ENCODE measurements at places on chromosomes 7 and 10.

DNA sequence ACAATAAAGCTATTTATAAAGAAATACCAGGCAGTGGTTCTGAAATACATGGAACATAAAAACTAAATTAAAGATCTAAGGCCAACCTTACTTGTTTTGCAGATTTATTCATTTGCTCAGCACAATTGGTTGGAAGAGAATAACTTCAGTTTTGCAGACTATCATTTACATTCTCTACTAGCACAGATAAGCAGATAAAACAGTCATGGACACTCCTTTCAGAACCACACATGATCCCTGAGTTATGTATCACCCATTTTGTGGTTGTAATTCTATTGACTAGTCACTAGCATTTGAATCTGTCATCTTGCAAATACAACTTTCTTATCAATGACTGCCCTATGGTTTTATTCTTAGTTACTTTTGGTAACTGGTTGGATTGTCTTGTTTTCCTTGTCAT is 45.1 kb downstream of the PRKAR2B start:
- no peaks in the 10 kb centered on the region for H3K27me3 ChIP-seq
- peaks cover 9% of the 10 kb centered on the region for H3K4me1 ChIP-seq
- no peak for DNase-seq
- H3K36me3 ChIP-seq = no peaks in the 10 kb centered on the region
- no peak overlapping the region for H3K27ac ChIP-seq

GRCh38 chr7:132575982-132576720 is at the start of gene PLXNA4:
PLXNA4 (minus strand) TSS chr7:132576470; CDS start chr7:132508693, 67,777 bp downstream.
- H3K27me3 ChIP-seq = peaks cover 46% of the 10 kb centered on the region
- no peak for DNase-seq
- no peak within 1 kb of the TSS for H3K4me3 ChIP-seq
- H3K27ac ChIP-seq = no peak within 1 kb of the TSS
- no peaks in the 10 kb centered on the region for H3K36me3 ChIP-seq
- H3K4me1 ChIP-seq = no peaks in the 10 kb centered on the region

- H3K27me3 ChIP-seq = no peaks in the 10 kb centered on the region
- H3K36me3 ChIP-seq = no peaks in the 10 kb centered on the region
- H3K4me1 ChIP-seq = no peaks in the 10 kb centered on the region
- DNase-seq = no peak
Measured at GRCh38 chr7:31066516-31067130, 14.5 kb downstream of the ADCYAP1R1 start.

DNA sequence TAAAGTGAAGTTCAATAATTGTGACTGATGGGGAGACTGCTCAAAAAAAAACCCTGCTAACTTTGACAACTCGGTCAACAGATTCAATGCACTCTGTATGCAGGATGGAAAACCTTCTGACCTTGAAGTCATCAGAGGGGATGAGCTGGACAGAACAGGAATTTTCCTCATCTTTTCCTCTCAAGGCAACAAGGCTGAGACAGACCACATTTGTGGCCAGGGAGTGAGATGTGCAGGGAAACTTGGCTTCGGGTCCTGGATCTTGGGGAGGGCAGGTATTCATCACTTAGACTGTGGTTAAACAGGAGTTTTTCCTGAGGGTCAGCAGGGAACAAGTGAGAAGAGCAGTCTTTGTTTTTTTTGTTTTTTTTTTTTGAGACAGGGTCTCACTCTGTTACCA is 100.6 kb downstream of the BAMBI start:
- peaks cover 7% of the 10 kb centered on the region for H3K4me1 ChIP-seq
- no peak overlapping the region for H3K27ac ChIP-seq
- H3K36me3 ChIP-seq = no peaks in the 10 kb centered on the region
- H3K4me3 ChIP-seq = no peak overlapping the region
- H3K27me3 ChIP-seq = no peaks in the 10 kb centered on the region

DNA sequence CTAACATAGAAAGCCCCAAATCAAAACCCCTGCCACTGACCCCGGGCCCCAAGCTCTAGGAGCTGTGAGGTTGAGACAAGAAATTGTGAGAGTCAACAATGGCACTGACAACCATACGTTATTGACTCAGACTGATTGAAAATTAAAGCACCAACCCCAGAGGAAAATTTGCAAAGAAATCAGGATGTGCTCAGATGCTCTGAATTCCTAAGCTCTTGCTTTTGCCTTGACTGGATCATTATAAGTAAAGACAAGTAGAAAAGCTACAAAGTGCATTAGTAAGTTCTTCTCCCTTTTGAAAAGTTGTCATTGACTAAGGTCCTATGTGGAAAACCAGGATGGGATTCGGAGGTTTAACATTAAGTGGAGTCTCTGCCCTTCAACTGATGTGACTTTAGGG is 130.2 kb downstream of the SAMD9 start:
- no peak for DNase-seq
- H3K4me3 ChIP-seq = no peak overlapping the region
- no peaks in the 10 kb centered on the region for H3K27me3 ChIP-seq
- no peak overlapping the region for H3K27ac ChIP-seq
- no peaks in the 10 kb centered on the region for H3K36me3 ChIP-seq

DNA sequence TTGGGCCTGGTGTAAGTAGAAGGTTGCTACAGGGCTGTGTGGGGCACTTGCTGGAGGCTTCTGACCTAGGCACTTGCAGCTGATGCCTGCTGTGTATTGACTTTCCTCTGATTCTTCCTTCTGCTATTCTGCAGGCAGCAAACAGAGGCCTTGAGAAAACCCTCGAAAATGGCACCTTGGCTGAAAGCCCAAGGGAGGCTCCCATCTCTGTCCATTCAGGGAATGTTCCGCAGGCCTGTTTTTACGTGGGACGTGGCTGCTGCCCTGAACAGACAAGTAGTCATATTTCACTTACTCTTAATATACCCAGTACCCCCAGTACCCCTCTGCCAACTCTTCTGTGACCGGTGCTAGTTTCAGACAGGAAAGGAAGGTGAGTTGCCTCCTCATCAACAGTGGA is 664.7 kb downstream of the INHBA start:
- H3K27ac ChIP-seq = no peak overlapping the region
- no peak for DNase-seq
- H3K4me1 ChIP-seq = no peaks in the 10 kb centered on the region

DNA sequence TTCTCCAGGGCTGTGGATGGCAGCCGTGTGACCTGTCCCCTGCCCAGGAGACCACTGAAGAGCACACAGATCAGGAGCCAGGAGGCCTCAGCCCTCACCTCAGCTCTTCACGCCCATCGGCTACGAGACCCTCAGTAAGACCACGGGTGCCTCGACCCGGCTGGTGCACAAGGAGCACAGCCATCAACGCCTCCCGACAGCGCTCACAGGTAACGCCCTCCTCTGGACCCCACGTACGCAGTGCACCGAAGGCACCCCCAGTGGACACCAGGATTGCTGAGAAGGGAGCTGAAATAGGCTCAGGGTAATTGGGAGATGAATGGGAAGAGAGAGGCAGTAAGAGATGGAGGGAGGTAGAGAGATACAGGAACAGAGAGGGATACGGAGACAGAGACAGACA is 291.3 kb downstream of the WDR37 start:
- no peaks in the 10 kb centered on the region for H3K27me3 ChIP-seq
- DNase-seq = no peak
- H3K4me3 ChIP-seq = no peak overlapping the region
- no peaks in the 10 kb centered on the region for H3K36me3 ChIP-seq
- no peak overlapping the region for H3K27ac ChIP-seq

DNA sequence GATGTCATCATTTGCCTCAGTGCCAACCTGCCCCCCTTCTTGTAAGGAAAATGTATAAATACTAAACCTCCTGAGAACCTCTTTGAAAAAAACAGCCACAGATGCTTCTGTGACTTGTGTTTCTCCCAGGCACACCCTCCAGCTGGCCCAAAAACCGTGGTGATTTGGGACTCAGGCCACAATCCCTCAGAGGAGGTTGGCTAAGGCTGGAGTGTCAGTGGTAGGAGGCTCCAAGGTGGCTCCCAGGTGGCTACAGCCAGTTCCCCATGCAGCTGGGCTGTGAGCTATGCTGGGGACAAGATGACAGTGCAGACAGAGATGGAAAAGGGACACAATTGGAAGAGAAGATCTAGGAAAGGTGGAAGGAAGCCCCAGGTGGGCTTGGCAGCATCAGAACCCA is 104.7 kb downstream of the CPXM2 start:
- no peak for DNase-seq

GRCh38 chr10:114519306-114519669 is 115.0 kb upstream of the AFAP1L2 start:
- no peaks in the 10 kb centered on the region for H3K27me3 ChIP-seq
- H3K4me3 ChIP-seq = no peak overlapping the region
- H3K36me3 ChIP-seq = no peaks in the 10 kb centered on the region

DNA sequence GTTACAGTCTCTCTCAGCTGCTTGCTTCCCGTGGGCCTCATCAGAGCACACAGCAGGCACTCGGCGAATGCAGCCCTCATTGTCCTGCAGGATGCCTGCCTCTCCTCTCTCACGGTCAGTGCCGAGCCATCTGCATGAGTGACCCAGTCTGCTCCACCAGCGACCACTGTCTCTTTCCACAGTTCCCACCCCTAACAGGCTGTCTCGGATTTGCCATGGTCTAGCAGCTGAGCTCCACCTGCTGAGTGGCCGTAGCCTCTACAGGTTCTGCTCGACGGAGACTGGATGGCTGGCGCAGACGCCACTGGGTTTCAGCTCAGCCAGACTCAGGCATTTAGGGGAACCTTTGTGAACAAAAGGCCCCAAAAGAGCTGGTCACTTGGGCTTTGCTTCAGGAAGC is 209.4 kb upstream of the FOXK1 start:
- no peak for DNase-seq
- no peak overlapping the region for H3K27ac ChIP-seq
- H3K36me3 ChIP-seq = no peaks in the 10 kb centered on the region
- H3K27me3 ChIP-seq = no peaks in the 10 kb centered on the region
- no peaks in the 10 kb centered on the region for H3K4me1 ChIP-seq
- H3K4me3 ChIP-seq = no peak overlapping the region

DNA sequence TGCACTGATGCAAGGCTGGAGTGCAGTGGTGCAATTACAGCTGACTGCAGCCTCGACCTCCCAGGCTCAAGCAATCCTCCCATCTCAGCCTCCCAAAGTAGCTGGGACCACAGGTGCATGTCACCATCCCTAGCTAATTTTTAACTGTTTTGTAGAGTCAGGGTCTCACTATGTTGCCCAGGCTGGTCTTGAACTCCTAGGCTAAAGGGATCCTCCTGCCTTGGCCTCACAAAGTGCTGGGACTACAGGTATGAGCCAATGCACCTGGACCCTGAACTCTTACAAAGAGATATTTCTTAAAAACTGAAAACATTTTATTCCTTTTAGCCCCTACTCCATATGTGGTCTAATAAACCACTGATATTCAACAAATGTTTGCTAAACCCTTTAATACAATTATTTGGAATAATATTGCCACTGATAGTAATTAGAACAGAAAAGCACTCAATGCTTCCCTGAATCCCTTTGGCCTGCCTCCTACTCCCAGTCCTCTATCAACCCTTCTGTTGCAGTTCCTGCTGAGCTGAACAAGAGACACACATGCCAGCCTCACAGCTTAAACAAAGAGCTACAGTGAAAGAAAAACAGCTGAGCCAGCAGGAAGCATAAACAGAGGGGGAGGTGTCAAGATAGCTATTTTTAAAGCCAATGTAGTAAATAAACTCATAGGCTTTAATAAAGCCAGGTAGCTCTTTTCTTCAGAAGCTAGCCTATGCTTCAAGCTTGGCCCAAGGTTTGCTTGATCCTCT is 7.0 kb upstream of the GNAI1 start:
- no peaks in the 10 kb centered on the region for H3K36me3 ChIP-seq
- H3K27me3 ChIP-seq = no peaks in the 10 kb centered on the region
- no peak overlapping the region for H3K27ac ChIP-seq
- no peak for DNase-seq
- H3K4me1 ChIP-seq = peaks cover 7% of the 10 kb centered on the region

- H3K4me3 ChIP-seq = no peak overlapping the region
- H3K27ac ChIP-seq = no peak overlapping the region
- H3K4me1 ChIP-seq = no peaks in the 10 kb centered on the region
- no peak for DNase-seq
Measured at GRCh38 chr7:79624336-79624735, 170.9 kb upstream of the MAGI2 start.

DNA sequence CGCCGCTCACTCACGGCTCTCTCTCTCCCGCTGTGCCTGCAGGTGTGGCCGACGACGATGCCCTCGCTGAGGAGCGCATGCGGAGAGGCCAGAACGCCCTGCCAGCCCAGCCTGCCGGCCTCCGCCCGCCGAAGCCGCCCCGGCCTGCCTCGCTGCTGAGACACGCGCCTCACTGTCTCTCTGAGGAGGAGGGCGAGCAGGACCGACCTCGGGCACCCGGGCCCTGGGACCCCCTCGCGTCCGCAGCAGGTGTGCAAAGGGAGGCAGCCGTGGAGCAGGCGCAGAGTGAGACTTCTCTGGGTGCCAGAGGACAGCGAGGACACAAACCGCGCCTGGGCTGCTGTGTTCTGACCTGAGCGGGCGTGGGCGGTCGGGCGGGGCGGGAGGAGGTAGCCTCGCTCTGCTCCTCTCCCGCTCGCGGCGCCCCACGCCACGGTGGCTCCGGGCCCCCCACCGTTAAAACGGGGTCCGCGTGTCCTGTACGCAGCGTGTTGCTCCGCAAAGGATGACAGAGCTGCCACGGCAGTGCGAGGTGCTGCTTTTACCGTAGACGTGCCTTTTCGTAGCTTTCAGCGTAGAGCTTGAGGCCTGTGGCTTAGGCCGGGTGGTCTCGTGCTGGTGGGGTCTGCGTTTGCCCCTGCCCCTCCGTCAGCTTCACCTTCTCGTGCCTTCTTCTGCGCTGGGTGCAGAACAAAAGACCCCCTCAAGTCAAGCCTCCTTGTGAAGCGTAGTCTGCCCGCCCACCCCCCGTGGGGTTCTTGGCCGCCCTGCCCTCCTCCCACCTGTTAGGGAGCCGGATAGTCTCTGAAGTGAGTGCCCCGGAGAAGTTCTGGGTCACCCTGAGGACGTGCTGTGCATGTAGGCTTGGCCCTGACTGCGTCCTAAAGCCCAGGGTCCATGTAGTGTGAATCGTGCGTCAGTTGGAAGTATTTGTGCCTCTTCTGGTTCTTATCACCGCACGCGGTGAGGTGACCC is 73.2 kb downstream of the DNAJB6 start:
- H3K4me1 ChIP-seq = peaks cover 4% of the 10 kb centered on the region
- no peaks in the 10 kb centered on the region for H3K27me3 ChIP-seq
- H3K27ac ChIP-seq = no peak overlapping the region
- no peak overlapping the region for H3K4me3 ChIP-seq
- no peak for DNase-seq
- H3K36me3 ChIP-seq = peaks cover 16% of the 10 kb centered on the region

DNA sequence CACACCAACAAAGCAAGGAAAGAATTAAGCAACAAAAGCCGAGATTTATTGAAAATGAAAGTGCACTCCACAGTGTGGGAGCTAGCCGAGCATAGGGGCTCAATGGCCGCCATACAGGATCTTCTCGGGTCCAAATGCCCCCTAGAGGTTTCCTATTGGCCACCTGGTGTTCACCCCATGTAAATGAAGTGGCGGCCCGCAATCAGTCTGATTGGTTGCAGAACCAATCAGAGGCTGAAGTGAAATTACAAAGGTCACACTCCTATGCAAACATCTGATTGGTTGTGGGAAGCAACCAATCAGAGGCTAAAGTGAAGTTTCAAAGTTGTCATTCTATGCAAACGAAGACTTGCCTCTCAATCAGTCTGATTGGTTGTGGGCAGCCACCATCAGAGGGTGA is 61.8 kb upstream of the SLC35B4 start:
- no peak overlapping the region for H3K27ac ChIP-seq
- H3K4me3 ChIP-seq = no peak overlapping the region
- peaks cover 4% of the 10 kb centered on the region for H3K27me3 ChIP-seq

GRCh38 chr10:70691611-70692010 is 19.3 kb downstream of the ADAMTS14 start:
- no peaks in the 10 kb centered on the region for H3K36me3 ChIP-seq
- no peaks in the 10 kb centered on the region for H3K27me3 ChIP-seq
- H3K4me3 ChIP-seq = no peak overlapping the region
- no peak for DNase-seq

- no peak for DNase-seq
- no peak overlapping the region for H3K4me3 ChIP-seq
- no peaks in the 10 kb centered on the region for H3K4me1 ChIP-seq
Measured at GRCh38 chr7:128909625-128910568, 612 bp downstream of the KCP start.
